H4 (cell line): ENCODE measurements at places on chromosomes 2 and 18. TPM values are rescaled to one million over a fixed set of nuclear protein-coding genes. Genes with fewer than 3 reads are reported as not detected.

ARMC9 gene
- total RNA-seq, result 34.4 and 41.9 TPM in 2 replicates

DNA sequence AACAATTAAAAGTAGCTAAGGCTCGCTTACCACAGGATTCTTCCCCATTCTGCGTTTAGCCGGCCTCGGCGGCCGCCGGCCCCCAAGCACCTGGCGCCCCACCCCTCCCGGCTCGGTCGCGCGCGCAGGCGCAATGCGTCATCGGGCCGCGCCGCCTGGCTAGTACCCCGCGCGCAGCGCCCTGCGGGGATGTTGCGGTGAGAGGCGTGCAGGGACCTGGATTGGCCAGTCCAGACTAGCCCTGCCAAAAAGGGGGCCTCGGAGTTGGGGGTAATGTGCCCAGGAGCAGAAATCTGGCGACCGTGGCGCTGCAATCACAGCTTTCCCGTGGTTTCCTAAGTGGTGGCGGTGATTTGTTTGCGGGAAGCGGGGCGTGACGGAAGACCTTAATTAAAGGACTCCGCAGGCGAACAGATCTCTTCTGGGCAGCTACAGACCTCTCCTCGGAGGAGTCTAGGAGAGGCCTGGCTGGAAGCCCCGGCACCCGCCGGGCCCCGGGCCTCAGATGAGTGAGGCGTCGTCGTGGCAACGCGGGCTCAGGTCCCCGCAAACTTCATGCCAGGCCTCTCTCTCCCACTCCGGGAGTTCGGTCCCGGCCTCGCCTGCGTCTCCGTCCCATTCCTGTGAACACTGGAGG, 606 bp downstream of the TMEM237 start:
- DNase-seq, result peak; percentile 65

PDE1A gene
- total RNA-seq, result 0.51 and 1.2 TPM in 2 replicates

DNA sequence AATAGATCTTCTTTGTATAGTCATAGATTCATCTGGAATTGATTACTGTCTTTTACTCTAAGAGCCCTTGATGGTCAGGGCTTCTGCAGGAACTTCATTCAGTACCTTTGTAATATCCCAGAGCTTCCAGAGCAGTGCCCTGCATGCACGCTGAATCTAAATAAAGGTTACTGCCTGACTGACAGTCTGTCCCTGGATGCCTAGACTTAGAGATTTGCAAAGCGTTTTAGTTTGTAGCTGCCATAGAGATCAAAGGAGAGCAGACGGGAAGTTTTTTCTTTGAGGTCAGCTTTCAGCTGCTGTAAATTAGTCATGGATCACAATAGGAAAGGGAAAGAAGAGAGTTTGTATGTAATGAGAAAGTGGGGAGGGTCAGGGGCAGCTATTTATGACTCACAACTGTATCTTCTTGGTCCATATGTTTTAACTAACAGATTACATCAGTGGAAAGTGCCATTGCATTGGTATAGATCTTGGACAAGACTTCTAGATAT, 45.2 kb upstream of the NYAP2 start:
- DNase-seq, result peak; percentile 79

- DNase-seq, result no peak
These were observed 23.2 kb upstream of the CDKL4 start for GRCh38 chr2:39266916-39267434.

GRCh38 chr2:173044686-173045085, 31.0 kb upstream of the MAP3K20 start:
- no peak for DNase-seq

CLHC1 gene
- 0.78 and 4.4 TPM in 2 replicates for total RNA-seq
